ENCODE measurements at places on chromosomes 2 and 18.

GRCh38 chr2:45700407-45701013 lies 49.0 kb downstream of the PRKCE start:
- DNase-seq: no peak

GRCh38 chr2:5187283-5187682 lies 504.9 kb upstream of the SOX11 start:
- DNase-seq: no peak

GRCh38 chr18:46098616-46098933 lies 479 bp upstream of the ATP5F1A start:
- no peak for DNase-seq

- DNase-seq: no peak
Measured at GRCh38 chr18:49023938-49024803, 73.4 kb upstream of the SMAD7 start.

- no peak for DNase-seq
Measured at GRCh38 chr2:240503375-240503774, 54.4 kb downstream of the ANKMY1 start.

DNA sequence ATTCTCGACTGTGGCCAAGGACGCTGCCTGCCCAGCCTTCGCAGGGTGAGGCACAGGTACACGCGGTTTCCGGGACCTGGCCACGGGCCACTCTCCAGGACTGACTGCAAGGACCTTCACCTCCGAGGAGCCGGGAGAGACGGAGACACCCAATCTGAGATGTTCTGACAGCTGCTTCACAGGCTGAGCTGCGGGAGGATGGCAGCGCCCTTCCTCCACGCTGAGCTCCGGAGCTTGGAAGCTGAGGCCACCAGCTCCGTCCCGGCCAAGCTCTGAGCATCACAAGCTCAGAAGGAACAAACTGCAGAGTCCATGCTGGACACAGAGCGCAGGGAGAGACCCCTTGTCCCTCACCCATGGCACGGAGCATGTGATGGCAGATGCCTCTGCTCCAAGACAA lies 71.1 kb upstream of the CTDP1 start:
- DNase-seq: no peak

GRCh38 chr2:241316825-241317224 lies 1.1 kb downstream of the SEPTIN2 start:
- no peak for DNase-seq

GRCh38 chr18:27769152-27769551 lies 407.8 kb downstream of the CDH2 start:
- no peak for DNase-seq

DNA sequence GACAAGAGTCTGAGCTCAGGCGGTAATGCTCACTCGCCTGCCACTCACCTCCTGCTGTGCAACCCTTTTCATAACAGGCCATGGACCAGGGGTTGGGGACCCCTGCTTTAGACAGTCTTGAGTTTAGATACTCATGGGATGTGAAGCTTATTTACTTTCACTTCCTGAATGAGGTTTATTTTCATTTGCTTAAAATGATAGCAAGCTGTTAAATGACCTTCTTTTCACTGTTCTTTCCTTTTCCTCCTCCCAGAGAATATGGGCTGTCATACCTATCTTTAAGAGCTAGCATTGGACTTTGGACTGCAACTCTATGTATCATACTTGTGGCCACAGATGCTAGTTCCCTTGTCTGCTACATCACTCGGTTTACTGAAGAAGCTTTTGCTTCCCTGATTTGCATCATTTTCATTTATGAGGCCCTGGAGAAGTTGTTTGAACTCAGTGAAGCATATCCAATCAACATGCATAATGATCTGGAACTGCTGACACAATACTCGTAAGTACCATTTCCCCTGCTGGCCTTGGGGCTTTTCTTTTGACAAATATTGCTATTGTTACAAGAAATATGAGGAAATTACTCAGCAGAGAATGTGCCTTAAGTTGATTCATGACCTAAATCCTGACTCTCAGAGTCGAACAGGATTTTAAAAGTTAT lies 168.5 kb downstream of the DPP4 start:
- DNase-seq: peak; percentile 10

DNA sequence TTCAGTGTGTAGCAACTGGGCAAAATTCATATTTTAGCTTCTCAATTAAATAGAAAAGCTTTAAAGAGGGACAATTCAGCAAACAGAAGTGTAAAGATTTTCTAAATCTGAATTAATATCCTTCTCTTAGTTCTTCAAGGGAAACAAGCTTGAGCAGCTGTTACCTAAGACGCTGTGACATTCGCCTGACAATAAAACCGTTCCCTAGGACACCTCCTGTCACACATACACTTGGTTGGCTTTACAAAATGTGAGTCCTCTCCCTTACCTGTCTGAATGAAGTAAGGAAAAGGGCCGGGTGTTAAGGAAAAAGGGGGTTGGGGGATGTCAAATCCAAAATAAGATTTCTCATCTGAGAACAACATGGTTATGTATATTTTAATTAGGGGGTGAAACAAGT lies 2.1 kb downstream of the SERTAD2 start:
- DNase-seq: no peak

DNA sequence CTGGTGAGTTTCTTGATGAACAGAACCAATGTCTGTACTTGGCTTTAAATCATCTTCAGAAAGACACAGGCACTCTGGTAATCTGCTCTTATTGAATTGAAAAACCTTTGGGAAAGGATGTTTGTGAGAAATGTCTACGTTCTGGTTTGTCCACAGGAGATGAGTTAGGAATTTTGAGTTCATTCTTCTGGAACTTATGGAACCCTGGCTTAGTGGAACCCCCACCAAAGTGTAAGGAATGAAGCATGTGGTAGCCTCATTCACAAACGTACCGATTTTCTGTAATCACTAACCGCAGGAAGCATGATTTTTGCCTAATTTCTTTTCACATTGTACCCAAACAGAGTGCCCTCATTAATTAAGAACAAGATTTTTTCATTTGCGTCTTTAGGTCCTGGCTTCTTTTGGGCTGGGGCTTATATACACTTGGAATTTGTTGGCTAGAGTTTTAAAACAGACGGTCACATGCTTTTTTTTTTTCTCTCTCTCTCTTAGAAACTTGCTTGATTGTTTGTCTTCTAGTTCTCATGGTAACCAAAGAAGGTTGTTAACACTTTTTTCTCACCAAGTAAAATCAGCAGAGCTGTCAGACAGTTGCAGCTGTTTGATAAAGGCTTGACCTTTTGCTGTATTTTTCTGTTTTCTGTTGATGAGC lies 314.1 kb upstream of the THUMPD2 start:
- no peak for DNase-seq

DNA sequence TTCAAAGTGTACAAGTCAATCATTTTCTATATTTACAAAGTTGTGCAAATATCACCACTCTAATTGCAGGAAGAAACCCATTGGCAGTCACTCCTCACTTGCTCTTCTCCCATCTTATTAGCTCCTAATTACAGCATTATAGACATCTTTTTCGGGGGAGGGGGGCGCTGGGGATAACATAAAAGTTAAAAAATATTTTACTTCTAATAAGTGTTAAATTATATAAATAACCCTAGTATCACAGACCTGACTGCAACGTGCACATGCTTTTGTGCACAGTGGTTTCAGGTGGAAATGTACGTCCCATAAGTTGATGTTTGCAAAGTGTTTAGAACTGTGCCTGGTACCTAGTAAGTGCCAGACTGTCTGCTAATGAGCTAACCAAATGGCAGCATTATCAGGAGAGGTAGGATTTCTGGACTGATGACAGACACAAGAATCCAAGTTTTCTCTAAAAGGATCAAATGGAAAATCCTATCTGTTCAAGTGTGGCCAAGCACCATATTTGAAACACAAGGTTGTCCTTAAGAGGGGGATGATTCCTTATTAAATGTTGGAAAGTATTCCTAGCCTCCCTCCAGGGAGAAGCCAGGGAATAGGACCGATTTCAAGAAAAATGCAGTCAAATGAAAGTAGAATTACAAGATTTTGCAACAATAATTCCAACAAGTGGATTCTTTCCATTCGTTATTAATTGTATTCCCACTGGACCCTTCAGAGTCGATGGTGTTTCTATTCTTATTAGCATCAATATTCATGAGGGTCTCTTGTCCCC lies 70.0 kb downstream of the ACKR3 start:
- DNase-seq: no peak

DNA sequence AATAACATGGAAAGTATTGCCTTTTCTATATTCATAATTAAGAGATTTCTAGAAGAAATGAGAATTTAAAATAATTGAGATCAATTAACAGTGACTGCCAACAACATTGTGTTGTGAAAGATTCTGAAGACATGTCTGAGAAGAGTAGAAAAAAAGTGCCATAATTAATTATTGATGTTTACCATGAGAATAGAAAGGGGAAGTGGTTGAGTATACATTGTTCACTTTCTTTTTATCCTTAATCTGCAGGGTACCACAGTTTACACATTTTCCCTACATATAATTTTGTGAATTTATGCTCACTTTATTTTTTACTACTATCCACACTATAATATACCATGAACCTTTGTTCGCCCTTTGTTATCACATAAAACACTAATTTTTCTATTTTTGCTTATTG lies 47.1 kb upstream of the UBE2E3 start:
- no peak for DNase-seq

DNA sequence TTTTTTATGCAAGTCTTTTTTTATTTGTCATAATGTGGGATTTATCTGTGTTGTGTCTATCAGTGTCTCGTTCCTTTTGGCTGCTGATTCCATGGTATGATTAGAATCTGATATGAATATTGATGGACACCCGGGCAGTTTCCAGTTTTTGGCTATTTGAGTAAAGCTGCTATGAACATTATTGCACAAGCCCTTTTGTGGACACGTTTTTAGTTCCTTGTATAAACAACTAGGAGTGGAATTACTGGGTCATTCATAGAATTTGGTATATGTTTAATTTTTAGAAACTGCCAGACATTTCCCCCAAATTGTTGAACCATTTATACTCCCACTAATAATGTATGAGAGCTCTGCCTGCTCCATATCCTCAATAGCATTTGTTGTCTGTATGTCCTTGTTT lies 26.6 kb downstream of the HK2 start:
- no peak for DNase-seq

DNA sequence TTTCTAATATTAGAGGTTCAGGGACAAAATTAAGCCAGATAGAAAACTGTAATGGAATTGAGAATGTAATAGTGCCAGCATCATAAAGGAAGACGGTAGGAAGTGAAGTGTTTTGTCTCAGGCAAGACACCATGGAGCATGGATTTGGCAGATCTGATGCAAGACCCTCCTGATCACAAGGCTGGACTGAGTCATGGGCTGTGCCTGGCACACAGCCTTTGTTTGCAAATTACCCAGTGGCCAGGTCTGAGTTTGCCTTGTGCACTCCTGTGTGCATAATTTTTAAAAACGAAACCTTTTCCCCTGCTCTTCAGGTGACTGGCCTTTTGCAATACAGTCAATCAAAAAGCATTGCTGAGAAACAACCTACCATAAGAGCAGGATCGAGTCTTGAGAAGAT lies 2.0 kb upstream of the UPP2 start:
- DNase-seq: no peak

DNA sequence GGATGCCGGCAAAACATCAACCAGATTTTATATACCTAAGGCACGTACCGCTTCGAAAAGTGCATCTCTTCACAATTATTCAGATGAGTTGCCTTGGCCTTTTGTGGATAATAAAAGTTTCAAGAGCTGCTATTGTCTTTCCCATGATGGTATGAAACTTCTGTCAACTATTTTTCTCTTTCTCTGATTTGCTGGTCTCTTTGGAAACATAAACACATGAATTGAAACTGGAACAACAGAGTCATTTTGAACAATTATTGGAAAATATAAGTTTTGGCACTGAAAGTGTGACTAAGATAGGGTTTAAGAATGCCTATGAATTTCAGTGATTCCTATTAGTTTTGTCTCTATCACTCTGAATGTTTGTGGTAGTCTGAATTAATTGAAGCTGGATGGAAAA lies 109.9 kb downstream of the DPP4 start:
- DNase-seq: no peak

DNA sequence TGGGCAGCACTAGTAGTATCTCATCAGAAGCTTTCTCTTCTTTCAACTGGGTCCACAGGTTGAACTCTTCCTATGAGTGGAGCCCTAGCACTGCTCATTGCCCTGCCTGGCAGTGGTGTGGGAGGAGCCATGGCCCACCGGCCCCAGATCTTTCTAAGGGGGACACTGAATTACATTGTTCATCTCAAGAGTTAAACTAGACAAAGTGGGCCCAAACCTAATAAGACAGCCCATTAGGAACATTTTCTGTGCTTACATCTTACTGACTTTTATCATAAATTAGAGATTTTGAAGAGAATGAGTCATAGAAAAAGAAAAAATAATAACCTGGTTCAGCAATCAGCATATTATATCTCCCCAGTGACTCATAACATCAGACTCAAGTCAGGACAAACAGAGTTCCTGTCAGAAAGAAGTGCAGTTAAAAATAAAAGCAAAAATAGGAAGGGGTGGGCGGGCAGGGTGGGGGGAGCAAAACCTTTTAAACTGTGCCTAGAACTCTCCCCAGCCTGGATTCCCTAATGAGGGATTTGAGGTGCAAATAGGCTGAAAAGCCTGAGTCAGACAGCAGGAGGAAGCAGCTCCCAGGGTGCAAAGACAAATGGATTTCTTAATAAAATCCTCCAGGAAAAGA lies 161.6 kb upstream of the TRIB2 start:
- no peak for DNase-seq

DNA sequence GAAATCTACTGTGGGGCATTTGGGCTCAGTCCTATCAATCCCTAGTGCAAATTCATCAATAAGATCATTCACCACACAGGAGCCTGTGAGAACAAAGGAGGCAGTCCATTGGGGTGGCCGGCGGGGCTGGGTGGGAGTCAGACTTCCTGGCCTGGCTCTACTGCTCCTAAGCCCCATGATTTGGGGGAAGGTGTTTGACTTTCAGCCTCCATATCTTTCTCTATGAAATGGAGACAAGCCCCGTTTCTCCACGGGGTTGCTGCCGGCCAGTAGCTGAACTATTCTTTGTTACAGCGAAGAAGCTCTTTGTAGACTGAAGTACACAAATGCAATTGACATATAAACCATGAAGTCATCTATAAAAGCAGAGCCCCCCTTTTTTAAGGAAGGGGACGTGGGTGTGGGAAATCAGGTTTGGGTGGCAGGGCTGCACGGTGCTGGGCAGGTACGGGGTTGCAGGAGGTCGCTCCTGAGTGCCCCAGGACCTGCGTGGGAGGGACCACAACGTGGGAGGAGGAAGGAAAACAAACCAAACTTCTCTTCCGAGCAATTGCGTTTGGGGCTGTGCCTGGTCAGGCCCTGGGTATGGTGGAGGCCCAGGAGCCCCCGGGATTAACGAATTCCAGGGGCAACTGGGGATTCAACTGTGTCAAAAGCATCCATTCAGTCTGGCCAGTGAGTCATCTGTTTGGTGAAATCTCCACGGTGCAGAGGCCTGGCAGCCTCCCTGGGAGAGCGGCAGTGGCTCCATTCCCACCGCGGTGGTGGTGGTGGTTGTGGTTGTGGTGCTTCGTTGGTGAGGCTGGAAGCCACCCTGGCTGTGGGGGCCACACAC lies 18.2 kb downstream of the FBLN7 start:
- peak; percentile 51 for DNase-seq

- no peak for DNase-seq
Measured at GRCh38 chr2:206774871-206775270, 9.5 kb downstream of the FASTKD2 start.

- DNase-seq: no peak
Measured at GRCh38 chr2:35932276-35932963, 423.2 kb upstream of the CRIM1 start.

GRCh38 chr2:8639122-8639635 lies 42.7 kb upstream of the ID2 start:
- DNase-seq: no peak
